LHCN-M2 (cell line): ENCODE measurements at places on chromosomes 12 and 14.

GRCh38 chr14:97359341-97359740 is 562.2 kb downstream of the VRK1 start:
- DNase-seq = no peak

GRCh38 chr12:121817648-121818043 is 13.8 kb downstream of the SETD1B start:
- no peak for DNase-seq

DNA sequence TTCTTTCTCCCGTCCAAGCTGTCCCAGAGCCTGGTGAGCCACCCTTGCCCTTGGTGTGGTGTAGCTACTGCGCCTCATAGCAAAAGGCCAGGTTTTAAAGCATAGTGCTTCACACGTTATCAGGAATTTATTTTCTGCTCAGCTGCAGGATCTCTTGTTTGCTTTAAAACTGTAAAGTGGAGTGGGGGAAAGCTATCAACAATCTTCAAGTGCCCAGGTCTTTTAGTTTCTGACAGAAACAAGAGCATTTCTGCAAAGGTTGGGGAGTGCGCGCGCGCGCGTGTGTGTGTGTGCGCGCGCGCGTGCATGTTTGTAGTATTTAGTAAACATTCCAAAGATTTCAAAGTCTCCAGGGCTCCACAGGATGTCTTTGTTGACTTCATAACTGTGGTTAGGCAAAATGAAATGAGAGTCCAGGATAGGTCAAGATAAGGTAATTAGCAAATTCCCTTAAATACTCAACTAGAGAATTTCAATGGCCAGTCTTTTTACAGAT is 45.5 kb downstream of the EML1 start:
- no peak for DNase-seq

GRCh38 chr12:56632701-56633467 is 2.8 kb upstream of the BAZ2A start:
- DNase-seq = no peak

GRCh38 chr12:85237327-85237726 is 42.7 kb upstream of the ALX1 start:
- DNase-seq = no peak

DNA sequence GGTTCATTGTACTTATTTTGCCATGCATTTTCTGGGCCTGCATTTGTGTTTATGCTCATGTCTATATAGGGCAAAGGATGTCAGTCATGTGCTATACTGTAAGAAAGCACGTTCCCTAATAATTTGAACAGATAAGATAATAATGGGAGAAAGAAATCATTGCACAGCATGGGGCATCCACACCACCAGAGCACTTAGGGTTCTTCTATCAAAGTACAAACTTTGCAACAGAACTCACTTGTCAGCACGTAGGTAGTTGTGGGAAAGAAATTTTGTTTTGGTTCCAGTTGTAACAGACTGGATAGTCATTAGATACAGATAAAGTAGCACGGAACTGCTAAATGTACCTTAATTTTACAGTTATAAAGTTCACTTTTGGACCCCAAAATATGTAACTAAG is 10.1 kb downstream of the PPP1CC start:
- DNase-seq = no peak

- DNase-seq = no peak
Observed at GRCh38 chr12:12476857-12477531, 85.7 kb downstream of the DUSP16 start.

DNA sequence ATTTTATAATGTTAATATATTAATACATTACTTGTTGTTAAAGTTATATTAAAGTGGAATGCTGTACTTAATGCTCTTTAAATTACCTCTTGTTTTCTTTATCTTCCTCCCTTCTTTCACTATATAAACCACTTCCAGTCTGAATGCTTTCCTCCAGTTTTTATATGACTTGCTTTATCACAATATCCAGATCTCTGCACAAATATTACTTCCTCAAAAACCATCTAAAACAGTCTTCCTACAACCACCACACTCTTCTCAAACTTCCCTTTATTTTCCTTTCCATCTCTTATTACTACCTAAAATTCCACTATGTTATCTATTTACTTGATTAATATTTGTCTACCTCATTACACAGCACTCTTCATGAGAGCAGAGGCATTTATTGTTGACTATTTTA is 956.6 kb downstream of the LRFN5 start:
- DNase-seq = no peak

GRCh38 chr12:85507456-85507855 is 227.4 kb downstream of the ALX1 start:
- no peak for DNase-seq

DNA sequence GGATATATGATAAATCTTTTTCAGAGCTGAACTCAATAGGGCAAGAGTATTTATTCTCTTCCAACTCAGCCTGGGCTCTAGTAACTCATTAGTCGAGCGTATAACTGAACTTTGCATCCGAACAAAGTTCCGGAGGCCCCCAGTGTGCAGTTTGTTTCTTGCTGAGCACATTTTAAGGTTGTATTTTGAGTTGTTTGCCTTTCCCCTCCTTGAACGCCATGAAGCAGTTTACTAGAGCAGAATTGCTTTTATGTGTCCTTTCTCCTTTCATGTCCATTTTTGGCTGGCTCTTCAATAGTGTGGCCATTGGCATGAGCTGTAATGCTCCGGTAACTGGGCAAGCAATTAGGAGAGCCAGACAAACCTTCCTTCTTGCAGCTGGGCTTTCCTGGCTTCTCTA is 105.3 kb downstream of the WIF1 start:
- DNase-seq = no peak

- DNase-seq = no peak
Observed at GRCh38 chr14:90429236-90429635, 32.4 kb downstream of the CALM1 start.

DNA sequence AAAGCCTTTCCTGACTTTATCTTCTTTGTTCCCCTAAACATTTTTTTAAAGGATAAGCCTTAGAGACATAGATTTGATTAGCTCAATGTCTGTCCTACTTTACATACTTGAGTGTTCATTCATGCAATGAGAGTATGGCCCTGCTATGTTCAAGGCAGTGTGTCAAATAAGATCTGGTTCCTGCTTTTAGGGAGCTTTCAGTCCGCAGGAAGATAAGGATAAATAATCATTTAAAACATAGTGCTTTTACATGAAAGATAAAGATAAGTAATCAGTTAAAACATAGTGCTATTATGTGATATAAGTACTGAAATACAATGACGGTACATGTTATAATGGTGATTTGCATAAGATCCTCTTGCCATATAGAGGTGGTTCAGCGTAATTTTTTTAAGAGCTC is 378.3 kb upstream of the PRICKLE1 start:
- no peak for DNase-seq

- no peak for DNase-seq
Observed at GRCh38 chr14:104280902-104281767, 142.7 kb downstream of the KIF26A start.

- DNase-seq = no peak
Observed at GRCh38 chr12:72509891-72510290, 237.7 kb downstream of the TRHDE start.

DNA sequence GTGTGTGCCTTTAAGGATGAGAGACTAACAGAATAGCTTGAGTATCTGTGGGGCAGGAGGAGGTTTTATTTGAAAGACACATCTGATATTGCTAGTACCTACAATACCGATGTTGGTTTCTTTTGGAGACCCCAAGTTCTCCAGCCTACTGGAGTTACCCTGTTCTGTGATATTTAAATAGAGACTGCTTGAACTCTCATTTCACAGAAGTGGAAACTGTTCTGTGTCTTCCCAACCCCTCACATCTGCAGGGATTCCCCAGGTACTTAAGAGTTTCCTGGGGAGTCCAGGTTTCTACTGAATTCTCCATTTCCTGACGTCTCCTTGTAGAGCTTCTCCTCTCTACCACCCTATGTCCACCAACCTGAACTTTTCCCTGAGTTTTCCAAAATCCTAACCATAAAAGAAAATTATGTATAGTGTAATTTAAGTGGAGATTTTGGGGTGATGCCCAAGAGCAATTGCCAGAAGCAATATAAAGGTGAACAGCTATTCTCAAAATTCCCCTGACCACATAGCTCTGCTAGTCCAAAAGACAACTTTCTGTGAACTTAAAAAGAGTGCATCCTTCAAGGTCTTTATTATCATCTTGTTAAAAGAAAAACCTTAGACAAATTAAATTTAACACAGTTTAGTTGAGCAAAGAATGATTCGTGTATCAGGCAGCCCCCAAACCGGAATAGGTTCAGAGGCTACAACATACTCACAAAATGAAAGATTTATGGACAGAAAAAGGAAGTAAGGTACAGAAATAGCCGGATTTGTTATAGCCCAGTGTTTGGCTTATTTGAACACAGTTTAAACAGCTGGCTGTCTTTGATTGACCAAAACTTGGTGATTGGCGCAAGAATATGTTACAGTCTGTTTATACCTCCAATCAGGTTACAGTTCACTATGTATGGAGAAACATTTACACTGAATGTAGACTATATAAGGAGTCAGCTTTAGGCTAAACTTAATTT is 373.4 kb downstream of the NUAK1 start:
- DNase-seq = no peak

DNA sequence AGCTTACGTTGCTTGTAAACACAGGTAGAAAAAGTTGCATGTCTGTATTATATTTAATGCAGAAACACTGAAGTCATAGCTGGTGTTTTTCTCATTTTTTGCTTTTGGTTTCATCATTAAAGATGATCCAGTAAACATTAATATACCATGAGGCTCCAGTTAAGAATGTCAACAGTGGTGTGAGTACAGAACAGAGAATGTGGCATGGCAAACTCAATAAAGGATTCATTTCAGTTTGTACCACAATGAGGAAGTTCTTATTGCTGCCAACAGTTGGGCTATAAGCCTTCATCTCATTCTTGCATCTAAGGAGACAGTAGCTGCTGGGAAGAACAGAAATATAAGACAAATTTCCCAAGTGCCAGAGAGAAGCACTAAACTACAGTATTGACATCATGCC is 72.1 kb upstream of the ST8SIA1 start:
- DNase-seq = no peak

GRCh38 chr12:109064143-109064542 is 11.8 kb downstream of the USP30 start:
- DNase-seq = no peak
